ENCODE measurements at places on chromosomes 5 and 9. TPM values are rescaled to one million over a fixed set of nuclear protein-coding genes. Genes with fewer than 3 reads are reported as not detected.

- DNase-seq: peak; percentile 34
Measured at GRCh38 chr9:92406477-92406876, 2.1 kb upstream of the OGN start.

DNA sequence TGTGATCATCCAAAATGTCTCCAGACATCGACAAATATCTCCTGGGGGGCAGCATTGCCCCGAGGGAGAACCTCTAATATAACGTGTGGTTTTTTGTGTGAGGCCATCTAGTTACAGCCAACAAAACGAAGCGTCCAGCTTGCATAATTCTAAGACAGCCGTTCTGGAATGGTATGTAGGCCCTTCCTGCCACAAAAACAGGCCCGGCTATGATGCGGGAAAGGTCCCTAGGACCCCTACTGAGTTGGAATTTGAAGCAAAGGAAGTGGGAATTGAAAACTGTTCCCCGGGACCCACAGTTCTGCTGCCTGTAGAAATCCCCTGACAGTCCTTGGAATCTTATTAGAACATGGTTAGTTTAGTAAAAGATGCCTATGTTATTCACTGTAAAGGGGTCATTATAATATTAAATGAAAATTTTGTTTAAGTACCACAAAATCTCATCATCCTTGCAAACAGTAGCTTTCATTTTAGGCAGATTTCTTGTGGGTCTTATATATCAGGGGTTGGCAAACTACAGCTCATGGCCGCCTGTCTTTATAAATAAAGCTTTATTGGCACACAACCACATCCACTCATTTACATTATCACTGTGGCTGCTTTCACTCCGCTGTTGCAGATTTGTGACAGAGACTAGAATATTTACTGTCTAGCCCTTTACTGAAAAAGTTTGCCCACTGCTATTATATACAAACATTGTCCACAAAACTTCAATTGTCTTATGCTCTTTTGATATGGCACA lies 70.7 kb downstream of the MSX2 start:
- no peak for DNase-seq

The IFNW1 gene
- total RNA-seq: not detected

- DNase-seq: no peak
Measured at GRCh38 chr9:36093384-36093783, 43.1 kb upstream of the GLIPR2 start.

The TMEM215 gene
- total RNA-seq: not detected

The LHX6 gene
- 1.2 TPM for total RNA-seq

GRCh38 chr9:135201711-135202110 lies 114.2 kb downstream of the OLFM1 start:
- DNase-seq: no peak

GRCh38 chr5:127582773-127583370 lies 65.4 kb downstream of the PRRC1 start:
- no peak for DNase-seq

DNA sequence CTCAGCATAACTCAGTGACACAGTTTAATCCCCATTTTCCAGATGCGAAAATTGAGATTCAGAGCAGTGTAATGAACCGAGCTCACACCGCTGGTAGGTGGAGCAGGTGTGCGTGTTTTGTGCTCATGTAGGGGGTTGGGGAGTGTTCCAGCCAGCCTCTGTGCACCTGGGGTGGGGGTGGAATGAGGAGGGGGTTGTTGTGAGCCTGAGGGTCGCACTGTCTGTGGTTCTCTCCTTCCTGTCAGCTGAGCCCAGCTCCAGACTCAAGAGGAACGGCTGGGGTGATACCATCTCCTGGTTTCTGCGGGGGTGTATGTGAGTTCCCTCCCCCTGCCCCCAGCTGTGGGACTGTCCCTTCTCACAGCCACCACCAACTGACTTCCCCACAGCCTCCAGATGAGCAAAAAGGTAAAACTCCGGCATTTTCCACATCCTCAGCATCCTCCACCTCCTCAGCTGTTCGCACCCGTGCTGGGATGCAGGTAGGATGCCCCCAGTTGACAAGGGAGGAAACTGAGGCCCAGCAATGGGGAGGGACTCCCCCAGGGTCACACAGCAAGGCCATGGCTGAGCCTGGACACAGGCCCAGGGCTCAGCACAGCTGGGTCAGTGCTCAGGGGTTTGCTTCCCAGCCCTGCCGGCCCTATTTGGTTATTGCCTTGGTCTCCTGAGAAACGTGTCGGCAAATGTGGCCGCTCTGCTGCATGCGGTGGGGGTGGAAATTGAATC lies 2.1 kb downstream of the SH2D3C start:
- peak; percentile 52 for DNase-seq
